ENCODE measurements at places on chromosomes 4 and X. TPM values are rescaled to one million over a fixed set of nuclear protein-coding genes. Genes with fewer than 3 reads are reported as not detected.

The SYP gene
- 3.5 TPM for total RNA-seq

The PDZD4 gene
- total RNA-seq = 3.6 TPM

The SPATA4 gene
- total RNA-seq = not detected

The GPR82 gene
- total RNA-seq = not detected

The USP17L25 gene
- total RNA-seq = not detected
